CD4-positive, alpha-beta T cell treated with Interferon gamma for 1 hour (primary cell): ENCODE measurements at places on chromosomes 4 and X.

- peak; percentile 79 for DNase-seq
Observed at GRCh38 chrX:154369449-154370299, 4.8 kb downstream of the FLNA start.

- DNase-seq, result no peak
Observed at GRCh38 chr4:22031423-22031822, 82.9 kb upstream of the KCNIP4 start.

GRCh38 chrX:23194885-23195554, 139.6 kb upstream of the PTCHD1 start:
- no peak for DNase-seq

GRCh38 chrX:105662248-105662647, 160.1 kb upstream of the NRK start:
- DNase-seq, result no peak

DNA sequence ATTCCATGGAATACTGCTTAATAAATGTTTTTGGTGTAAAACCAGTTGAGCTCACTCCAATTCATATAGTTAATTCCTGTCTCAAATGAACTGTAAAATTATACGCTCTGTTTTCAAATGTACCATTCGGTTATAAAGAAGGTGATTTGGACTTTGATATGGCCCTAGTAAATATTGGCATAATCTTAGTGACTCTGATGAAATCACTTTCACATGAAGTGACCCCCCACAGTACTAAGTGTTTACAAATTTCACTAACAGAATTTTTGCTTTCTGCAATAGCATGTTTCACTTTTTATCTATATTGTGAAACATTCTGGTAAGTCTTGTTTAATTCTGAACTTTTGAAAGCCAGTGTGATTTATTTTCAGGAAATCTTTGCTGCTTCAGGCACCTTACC, 10.9 kb downstream of the GC start:
- no peak for DNase-seq

DNA sequence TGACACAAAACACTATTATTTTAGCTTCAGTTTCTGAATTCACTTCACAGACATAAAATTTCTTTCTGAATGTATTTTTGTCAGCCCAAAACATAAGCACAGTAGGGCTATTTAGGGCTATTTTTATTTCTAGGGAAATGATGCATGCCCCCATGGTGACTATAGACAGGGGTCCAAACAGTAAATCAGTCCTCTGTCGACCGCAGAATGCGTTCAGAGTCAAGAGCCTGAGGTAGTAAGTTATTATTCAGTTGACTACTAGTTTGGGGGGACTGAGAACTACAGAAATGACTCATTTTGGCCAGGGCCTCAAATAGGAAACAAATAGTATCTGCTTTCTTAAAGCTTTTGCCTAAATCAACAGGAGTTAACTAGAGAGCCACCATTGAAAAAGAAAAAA, 414.4 kb downstream of the AFF2 start:
- DNase-seq, result no peak

DNA sequence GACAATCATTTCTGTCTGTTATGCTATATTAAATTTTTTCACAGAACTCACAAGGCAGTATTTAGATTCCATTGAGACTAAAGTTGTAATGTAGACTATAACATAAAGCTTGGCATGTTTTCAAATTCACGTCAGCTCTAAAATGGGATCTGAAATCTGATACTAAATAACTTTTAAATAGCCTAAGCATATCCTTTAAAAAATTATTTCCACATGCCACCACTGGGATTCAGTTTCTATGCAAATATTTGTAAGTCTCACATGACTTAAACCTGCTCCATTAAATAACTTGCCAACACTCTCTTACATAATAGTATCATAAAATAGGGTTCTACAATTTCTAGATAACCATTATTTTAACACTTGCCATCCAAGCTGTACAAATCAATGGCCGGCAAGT, 32.4 kb downstream of the KLHL8 start:
- no peak for DNase-seq

DNA sequence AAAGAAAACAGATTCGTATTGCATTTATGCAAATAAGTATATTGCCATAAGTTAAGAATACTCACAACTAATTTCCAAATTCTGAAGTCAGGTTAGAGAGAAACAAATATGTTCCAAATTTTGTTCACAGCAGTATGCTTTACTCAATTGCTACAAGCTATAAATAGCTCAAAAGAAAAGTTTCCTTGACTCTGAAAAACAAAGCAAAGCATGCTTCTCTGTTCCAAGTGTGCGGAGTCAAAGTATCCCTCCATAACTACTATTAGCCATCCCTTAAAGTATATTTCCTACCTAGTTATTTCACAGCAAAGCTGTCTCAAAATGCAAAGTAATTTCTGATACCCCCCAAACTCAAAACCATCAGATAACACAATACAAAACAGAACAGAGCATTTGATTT, 47.3 kb downstream of the MGST2 start:
- no peak for DNase-seq

GRCh38 chrX:10773318-10773717, 152.9 kb upstream of the MID1 start:
- no peak for DNase-seq

- DNase-seq, result no peak
Observed at GRCh38 chrX:28609003-28609402, 21.8 kb downstream of the IL1RAPL1 start.

DNA sequence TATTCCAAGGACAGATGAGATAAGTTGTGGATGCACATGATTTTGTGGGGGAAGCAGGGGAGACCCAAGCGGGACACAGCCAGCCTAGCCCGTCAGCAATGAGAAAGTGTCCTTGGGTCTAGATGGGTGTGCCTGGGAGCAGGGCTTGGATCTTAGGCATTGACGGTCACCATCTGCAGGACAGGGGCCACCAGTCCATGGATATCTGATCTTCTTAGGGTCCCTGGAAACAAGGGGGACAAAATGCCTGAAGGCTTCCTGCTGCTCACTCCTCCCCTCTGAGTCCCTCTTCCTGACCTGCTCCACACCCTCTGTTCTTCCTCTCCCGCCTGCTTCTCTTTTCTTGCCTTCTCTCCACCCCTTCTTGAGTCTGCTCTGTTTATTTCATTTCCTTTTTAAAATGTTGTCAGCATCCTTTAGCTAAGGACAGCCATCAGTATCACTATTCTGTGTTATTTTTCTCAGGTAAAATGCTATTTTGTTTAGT, 298.4 kb downstream of the RAPGEF2 start:
- no peak for DNase-seq

- no peak for DNase-seq
Observed at GRCh38 chr4:152158225-152158624, 377.7 kb downstream of the FBXW7 start.

- no peak for DNase-seq
Observed at GRCh38 chrX:56746996-56747395, 18.0 kb downstream of the NBDY start.

DNA sequence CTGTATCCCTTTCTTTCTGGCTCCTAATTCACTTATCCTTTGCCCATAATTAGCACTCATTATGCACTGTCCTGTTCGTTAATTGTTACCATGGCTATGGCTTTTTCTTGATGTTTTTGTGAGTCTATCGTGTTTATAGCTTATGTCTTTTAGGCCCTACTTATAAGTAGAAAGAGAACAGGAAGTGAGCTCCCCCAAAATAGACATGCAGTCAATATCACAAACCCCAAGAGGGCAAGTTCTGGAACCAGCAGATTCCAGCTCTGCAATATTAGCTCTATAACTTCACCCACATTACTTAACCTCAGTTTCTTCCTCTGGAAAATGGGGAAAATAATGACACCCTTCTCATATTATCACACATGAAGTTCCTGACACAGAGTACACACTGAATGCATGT, 7.4 kb upstream of the HS3ST1 start:
- DNase-seq, result no peak

DNA sequence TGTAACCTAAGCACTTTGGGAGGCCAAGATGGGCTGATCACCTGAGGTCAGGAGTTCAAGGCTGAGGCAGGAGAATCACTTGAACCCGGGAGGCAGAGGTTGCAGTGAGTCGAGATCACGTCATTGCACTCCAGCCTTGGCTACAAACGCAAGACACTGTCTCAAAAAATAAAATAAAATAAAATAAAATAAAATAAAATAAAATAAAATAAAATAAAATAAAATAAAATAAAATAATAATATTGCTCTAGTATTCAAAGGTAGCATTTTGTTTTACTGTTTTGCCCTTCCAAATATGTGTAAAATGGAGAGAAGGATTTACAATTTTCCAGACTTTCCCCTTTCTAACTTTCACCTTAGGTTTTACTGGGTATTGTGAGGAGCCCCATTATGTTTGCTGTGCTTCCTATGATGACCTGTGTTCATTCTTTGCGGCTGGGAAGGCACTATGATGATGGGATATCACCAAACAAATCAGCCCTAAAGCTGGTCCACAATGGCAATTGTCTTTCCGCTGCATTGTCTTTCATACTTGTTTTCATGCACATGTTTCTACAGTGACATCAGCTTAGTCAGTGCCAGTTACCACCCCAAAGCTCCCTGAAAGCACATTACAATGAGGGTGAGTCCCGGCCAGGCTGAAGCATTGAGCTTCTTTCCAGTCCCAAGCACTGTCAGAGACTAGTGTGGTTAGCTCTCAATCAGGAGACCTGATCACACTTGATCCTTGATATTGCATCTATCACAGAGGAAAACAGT, 50.8 kb downstream of the DTHD1 start:
- no peak for DNase-seq

GRCh38 chrX:21948897-21949578, 8.5 kb downstream of the SMS start:
- DNase-seq, result no peak

DNA sequence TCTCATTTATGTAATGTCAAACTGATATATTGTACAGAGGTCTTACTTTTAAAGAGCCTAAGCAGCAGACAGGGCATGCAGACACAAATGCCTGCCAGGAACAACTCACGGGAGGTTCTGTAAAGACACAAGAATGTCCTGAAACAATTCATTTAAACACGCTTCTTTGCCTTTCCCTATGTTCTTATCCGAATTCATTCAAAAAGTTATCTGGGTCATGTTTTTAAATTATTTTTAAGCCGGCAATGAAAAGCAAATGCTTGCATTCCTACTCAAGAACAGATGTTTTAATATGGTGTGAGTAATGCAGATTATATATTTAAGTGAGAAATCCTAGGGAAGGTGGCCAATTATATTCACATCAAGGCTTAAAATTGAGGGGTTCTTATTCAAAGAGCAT, 192.6 kb downstream of the PDGFC start:
- DNase-seq, result no peak

DNA sequence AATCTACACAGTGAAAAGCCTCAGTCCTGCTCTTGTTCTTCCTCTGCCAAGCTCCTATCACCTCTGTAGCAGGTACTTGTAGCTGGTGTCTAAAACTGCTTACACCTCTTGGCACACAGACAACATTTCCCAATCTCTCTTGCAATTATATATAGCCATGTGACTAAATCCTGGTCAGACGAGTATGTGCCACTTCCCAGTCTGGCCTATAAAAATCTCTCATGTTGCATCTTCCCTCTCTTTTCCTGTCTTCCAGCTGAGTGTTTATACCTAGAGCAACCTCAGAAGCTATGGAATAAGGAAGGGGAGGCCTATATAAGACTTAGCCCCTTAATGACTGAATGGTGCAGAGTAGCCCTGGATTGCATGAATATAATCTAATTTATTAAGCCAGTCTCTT, 105.8 kb downstream of the RNF150 start:
- no peak for DNase-seq
